ENCODE measurements at places on chromosomes 1 and 21.

- peak; percentile 31 for DNase-seq
These were observed 1.9 kb downstream of the BTBD19 start for GRCh38 chr1:44810101-44810761.

DNA sequence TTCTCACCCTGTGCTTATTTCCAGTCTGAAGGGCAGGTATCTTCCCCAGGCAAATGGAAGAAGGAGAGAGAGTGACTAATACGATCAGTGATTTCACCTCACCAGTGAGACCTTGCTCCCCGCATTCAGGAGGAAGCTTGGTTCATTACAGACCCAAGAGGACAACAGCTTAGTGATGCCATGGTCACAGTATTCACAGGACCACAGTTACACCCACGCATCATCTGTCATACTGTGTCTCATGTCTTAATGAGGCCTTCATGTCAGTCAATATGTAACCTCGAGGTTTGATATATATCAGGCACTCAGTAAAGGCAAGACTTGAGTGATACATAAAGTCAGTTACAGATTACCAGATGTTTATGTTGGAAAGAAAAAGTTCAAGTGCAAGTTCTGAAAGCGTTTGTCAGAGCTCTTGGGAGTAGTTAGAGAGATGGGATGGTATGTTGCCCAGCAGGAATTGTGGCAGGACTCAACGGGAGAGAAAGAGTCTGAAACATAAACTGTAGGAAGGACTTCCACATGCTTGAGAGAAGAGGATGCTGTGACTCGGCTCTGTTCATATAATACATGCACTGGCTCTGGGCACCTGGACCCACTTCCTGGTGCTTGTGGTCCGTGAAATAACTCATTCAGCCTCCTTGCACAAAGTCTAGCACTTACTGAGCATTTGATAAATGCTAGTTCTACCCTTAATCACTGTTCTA lies 33.3 kb downstream of the GNPAT start:
- DNase-seq = no peak

- DNase-seq = no peak
These were observed 29.4 kb downstream of the KCNK2 start for GRCh38 chr1:215111916-215112315.

DNA sequence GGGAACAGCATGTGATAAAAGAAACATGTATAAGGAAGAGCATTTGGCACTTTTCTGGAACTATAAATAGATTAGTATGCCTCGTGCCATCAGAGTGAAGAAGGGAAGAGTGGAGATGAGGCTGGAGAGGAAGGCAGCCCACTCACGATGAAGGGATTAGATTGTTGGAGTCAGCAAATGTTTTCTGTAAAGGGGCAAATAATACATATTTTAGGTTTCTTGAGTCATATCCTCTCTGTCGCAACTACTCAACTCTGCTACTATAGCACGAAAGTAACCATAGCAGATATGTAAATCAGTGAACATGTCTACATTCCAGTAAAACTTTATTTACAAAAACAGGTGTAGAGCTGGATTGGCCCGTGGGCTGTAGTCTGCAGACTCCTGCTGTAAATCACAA lies 147.8 kb downstream of the TENT5C start:
- DNase-seq = no peak

- no peak for DNase-seq
These were observed 181.9 kb upstream of the KCNK2 start for GRCh38 chr1:214900590-214900989.

DNA sequence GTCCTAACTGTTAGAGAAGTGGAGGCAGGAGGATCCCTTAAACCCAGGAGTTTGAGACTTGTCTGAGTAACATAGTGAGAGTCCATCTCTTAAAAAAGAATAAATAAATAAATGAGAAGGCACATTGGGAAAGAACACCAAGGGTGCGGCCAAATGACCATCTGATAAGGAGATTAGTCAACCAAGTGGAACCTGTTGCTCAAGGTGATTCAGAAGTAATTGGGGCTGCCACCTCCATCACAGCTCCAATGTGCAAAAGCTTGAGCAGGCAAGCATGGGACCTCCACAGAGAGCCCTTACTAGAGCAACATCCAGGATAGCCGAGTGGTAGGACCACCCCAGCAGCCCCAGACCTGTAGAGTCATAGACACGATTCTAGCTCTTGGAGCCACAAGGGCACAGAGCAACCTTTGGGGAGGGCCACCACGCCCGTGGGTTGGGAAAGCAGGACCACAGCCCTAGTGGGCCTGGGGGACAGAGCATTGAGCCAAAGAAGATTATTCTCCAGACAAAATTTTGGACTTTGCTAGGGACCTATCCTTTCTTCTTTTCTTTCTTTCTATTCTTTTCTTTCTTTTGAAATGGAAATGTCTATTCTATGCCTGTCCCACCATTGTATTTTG lies 40.9 kb downstream of the KCNK1 start:
- no peak for DNase-seq

DNA sequence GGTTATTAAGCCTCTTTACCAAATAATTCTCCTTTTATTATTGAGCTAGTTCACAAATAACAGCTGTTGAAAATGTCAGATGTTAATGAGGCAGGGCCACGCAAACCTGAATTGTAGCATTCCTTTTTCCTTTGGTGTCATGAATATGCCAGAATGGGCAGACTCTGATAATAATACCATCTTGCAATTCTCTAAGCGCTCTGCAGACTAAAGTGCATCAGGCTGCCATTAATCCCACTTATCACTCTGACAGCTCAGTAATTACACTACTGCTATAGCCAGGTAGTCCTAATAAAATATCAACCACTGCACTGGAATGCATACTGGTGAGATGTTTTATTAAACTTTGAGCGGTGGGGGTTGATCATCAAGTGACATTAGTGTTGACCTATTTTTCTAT lies 177.7 kb downstream of the DPYD start:
- DNase-seq = no peak

- DNase-seq = peak; percentile 16
These were observed 119.7 kb downstream of the PLPPR4 start for GRCh38 chr1:99384021-99384420.

DNA sequence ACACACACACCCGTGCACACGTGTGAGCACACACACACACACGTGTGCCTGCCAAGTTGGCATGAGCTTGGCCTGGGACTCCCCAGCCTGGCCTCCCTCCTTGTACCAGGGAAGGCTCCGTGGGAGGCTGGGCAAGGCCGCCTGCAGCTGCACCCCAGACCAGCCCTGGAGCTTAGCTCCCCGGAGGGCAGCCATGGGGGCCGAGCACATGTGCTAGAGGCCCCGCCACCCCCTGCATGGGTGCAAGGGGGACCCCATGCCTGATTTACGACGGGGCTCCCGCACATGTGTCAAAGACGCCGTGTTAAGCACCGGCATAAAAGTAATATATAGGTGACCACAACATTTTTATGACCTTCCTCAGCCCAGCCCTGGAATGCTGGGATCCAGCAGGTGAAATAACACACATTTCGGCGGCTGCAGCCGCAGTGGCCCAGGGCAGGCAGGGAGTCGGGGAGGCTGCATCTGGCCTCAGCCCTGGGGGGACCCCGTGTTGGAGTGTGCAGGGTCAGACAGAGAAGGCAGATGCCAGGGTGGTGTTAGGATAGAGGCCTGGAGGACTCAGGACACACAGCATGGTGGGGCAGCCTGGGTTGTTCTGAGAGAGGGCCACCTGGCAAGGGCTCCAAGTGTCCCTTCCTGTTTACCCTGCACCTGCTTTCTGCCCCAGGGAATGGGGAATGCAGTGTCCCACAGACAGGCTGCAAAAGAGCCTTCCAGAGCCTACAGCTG lies 56.3 kb downstream of the WNT9A start:
- no peak for DNase-seq

DNA sequence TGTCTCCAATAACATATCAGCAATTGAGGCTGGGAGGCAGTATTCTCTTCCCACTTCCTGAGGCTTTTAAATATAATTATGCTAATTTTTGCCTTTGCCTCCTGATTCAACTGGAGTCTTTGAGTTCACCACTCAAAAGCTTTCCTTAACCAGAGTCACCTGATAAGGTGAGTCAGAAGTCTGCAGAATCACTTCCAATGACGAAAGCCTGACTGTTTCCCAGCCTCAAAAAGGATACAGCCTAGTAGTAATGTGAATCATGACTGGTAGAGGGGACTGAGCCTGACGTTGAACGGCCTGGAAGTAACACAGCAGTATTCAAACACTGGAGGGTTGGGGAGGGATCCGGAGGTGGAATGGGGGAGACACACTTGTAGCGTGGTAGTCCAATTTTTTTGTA lies 10.4 kb upstream of the MRPL9 start:
- DNase-seq = no peak

GRCh38 chr1:167588361-167588760 lies 34.8 kb upstream of the CREG1 start:
- no peak for DNase-seq

DNA sequence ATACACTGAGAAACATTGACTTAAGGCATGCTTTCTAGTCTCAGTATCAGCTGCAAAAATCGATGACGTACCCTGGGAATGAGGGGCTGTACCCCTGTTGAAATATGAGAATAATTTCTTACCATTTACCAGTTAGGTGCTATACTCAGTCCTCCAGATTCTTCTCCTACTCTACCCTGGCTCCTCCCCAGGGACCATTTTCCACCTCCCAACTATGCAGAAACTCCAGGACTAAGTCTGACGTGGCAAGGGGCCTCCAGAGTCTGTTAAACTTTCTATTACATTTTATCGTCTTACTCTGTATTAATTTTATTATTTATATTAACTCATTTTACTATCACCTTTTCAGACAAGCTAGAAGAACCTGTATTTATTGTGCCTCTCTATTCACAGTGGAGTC lies 124.3 kb downstream of the CYYR1 start:
- DNase-seq = no peak

- DNase-seq = no peak
These were observed 6.8 kb downstream of the RGS5 start for GRCh38 chr1:163195728-163196448.

GRCh38 chr1:16178596-16179497 lies 23.0 kb upstream of the EPHA2 start:
- DNase-seq = no peak

GRCh38 chr1:46179138-46180081 lies 3.1 kb upstream of the P3R3URF start:
- peak; percentile 83 for DNase-seq

DNA sequence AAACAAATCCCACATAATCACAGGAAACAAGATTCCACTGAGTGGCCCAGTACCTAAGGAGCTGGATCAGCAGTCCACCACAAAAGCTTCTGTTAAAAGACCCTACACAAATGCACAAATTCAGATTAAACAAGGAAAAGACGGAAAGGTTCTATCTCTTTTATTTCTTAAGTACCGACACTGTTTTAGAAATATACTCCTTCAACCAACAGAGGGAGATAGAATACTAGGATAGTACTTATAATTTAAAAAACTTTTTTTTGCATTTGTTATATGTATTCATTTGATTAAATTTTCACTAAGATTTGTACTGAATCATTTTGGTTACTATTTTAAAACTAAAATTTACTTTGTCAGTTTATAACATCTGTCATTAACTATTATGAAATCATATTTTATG lies 12.5 kb downstream of the CDC7 start:
- no peak for DNase-seq

DNA sequence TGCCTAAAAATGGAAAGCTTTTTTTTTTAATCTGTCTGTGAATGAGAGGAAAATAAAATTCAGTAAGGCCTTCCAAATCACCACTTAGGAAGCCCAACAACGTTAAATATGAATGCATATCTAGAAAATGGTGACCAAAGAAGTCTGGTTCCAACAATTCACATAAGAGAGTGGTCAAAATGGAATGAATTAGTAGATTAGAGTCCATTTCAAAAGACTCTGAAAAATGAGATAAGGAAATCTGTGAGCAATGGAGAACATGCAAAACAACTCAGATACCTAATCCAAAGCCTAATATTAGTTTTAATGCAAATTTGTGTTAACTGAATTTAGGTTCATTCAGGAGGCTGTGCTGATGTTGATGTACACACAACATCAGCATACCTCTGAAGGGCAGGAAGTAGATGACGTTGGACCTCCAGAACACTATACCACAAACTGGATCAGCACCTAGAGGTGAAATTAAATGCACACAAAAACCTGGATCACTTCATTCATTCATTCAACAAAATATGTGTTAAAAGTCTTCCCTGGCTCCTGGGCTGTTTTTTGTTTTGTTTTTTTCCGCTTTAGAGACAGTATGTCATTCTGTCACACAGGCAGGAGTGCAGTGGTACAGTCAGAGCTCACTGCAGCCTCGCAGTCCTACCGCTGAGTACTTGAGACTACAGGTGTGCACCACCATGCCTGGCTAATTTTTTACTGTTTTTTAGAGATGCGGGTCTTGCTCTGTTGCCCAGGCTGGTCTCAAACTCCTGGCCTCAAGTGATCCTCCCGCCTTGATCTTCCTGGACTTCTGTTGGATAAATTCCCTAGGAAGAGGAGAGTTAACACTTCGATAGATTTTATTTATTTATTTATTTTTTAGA lies 4.9 kb upstream of the BRWD1 start:
- DNase-seq = no peak

GRCh38 chr1:208043691-208044181 lies 132.8 kb upstream of the CD34 start:
- DNase-seq = no peak

- DNase-seq = no peak
These were observed 60.2 kb downstream of the ODF2L start for GRCh38 chr1:86335916-86336315.

All from NCI-H446 (cell line).